Activated T-cell treated with anti-CD3 and anti-CD28 coated beads, Interleukin-2, amount 50 U/mL, for 48 hours (primary cell): ENCODE measurements at places on chromosomes 16 and 17.
A peak's percentile ranks its signal among the peaks of the same experiment; 100 is the strongest.

GRCh38 chr17:35254107-35254773, 11.4 kb downstream of the SLFN5 start:
- DNase-seq: no peak

GRCh38 chr16:81335669-81336068, 20.9 kb downstream of the GAN start:
- DNase-seq: peak; percentile 45

DNA sequence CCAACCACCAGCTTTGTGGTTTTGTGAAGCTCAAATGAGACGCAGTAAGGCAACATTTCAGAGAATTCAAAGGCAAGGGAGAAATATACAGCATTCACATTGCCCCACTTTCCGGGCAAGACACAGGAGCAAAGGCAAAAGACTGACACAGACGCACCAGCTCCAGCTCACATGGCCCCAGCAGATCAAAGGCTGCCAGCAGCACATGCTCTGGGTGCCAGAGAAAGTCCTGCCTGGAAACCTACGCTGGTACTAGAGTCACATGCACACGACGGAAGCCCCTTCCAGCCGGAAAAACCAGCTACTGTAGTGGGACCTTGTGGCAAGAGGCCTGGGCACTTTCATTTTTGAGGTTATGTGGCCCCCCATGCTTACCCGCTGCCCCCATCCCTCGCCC, 50.1 kb downstream of the GTF3C1 start:
- no peak for DNase-seq

GRCh38 chr17:7889166-7889955, 772 bp downstream of the CHD3 start:
- DNase-seq: peak; percentile 58

GRCh38 chr16:50494501-50495491, 53.4 kb upstream of the NKD1 start:
- DNase-seq: no peak

- no peak for DNase-seq
These were observed 167.1 kb upstream of the FOXF1 start for GRCh38 chr16:86343027-86343795.

DNA sequence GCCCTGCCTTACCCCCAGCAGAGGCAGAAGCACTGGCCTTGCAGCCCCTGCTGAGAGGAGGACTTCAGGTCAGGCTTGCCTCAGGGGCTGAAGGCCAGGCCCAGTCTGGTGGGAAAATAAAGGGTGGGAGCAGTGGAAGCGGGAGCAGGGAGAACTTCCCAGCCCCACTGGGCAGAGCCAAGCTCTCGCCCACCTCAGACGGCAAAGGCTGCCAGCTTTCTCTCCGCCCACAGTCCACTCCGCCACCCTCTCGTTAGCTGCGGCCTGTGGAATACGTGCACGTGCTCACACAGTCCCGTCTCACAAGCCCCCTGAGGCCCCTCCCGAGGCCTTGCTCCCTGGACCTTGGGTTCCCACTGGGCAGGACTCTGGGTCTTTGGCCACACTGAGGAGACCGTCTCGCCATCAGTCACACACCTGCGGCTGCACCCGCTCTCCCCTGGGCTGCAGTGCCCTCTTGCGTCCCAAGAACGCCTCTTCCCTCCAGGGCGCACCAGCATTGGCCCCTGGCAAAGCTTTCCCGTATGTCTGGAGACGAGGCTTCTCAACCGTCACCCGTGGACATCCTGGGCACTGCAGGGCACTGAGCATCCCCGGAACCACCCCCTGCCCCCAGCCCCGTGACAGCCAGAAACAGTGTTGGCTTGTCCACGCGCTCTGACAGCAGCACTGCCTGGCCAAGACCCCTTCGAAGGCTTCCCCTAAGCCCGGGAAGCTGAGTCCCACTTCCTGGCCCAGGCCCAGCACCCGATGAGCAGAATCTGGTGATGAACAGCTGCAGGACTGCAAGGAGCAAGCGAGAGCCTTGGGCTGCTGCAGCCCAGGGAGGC, 8.3 kb downstream of the MRPL28 start:
- peak; percentile 83 for DNase-seq

- DNase-seq: no peak
These were observed 3.0 kb downstream of the METRNL start for GRCh38 chr17:83082424-83082823.

DNA sequence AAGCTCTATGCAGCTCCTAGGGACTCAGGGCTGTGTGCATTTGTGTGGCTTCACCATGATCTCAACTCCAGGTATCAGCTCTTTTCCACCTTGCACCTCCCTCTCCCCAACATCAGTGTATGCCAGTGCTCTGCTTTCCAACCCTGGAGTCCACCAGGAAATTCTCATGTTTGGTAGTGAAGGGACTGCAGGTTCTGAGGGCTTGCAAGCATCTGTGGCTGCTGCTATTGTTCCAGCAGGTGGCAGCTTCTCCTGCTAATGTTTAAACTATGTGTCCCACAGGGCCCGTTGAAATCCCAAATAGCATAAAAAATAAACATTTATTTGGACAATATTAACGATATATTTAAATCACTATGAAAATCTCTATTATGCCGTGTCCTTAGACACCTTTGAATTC, 82.0 kb downstream of the RGS9 start:
- DNase-seq: no peak

GRCh38 chr17:30203471-30203981, 32.0 kb downstream of the SLC6A4 start:
- DNase-seq: no peak

DNA sequence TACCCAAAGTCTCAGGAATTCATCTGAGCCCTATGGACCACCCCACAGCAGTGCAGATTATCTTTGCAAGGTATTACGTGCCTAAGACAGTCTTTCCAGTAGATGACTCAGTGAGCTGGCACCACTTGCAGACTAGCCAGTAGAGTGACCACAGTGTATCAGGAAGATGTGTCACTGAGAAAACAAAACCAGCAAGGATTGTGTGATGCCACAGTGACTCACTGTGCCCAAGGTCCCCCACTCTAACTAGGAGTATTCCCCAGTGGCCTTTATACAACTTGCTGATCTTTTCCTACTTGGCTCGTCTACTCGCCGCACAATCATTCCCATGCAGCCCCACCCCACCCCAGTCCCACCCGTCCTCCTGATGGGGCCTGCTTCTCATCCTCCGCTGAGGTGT, 26.8 kb upstream of the PRKCA start:
- DNase-seq: no peak

GRCh38 chr16:67398546-67399217, 5.4 kb upstream of the TPPP3 start:
- no peak for DNase-seq

GRCh38 chr17:82386881-82387704, 15.5 kb downstream of the UTS2R start:
- no peak for DNase-seq

DNA sequence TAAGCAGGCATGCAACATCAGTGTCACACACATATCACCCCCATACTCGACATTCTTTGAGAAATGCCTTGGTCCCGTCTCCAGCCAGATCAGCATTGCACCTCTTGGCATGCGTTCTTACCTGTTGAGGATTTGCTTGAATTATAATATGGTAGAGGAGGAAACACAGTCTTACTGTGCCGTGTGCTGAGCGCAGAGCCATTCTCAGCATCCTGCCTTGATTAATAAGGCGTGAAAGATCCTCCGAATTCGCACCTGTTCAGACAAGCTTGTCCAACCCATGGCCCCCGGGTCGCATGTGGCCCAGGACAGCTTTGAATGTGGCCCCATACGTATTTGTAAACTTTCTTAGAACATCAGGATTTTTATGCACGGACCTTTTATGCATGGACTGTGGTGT, 408.1 kb downstream of the WWOX start:
- no peak for DNase-seq

- no peak for DNase-seq
These were observed 25.2 kb downstream of the NLRP1 start for GRCh38 chr17:5558815-5559785.

GRCh38 chr16:69037373-69038160, 67.9 kb upstream of the HAS3 start:
- no peak for DNase-seq

DNA sequence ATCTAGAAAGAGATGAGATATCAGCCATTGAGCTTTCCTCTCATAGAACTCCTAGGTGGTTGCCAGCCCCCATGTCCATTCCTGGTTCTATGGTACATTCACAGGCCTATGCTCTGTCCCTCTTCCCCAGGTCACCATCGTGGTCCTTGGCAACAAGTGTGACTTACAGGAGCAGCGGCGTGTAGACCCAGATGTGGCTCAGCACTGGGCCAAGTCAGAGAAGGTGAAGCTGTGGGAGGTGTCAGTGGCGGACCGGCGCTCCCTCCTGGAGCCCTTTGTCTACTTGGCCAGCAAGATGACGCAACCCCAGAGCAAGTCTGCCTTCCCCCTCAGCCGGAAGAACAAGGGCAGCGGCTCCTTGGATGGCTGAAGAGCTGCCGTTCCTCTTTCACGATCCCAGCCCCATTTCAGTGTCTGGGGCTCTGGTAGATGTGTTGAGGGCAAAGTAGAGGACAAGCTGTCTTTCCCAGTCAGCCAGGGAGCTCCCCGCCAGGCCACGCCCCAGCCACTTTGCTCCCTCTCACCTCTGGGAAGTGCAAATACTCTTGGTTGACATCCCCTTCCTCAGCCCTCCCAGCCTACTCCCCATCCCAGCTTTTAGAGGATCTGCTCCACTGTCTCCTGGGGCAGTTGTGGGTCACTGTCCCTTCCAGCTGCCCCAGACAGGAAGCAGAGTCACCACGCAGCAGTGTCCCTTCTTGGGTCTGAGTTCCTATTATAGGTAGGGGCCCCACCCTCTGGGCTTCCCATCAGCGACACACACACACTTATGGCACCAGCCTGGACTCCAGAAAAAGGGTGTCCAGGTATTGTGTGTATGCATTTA, 3.8 kb downstream of the NKIRAS2 start:
- DNase-seq: no peak

GRCh38 chr16:61215605-61216004, 820.6 kb downstream of the CDH8 start:
- DNase-seq: no peak

GRCh38 chr16:29007730-29008593, 23.1 kb downstream of the LAT start:
- peak; percentile 82 for DNase-seq

- DNase-seq: no peak
These were observed 8.4 kb downstream of the P3H4 start for GRCh38 chr17:41803049-41804020.

GRCh38 chr16:50050802-50051201, 15.0 kb upstream of the HEATR3 start:
- no peak for DNase-seq

- DNase-seq: no peak
These were observed 24.4 kb downstream of the SRL start for GRCh38 chr16:4217204-4218131.

DNA sequence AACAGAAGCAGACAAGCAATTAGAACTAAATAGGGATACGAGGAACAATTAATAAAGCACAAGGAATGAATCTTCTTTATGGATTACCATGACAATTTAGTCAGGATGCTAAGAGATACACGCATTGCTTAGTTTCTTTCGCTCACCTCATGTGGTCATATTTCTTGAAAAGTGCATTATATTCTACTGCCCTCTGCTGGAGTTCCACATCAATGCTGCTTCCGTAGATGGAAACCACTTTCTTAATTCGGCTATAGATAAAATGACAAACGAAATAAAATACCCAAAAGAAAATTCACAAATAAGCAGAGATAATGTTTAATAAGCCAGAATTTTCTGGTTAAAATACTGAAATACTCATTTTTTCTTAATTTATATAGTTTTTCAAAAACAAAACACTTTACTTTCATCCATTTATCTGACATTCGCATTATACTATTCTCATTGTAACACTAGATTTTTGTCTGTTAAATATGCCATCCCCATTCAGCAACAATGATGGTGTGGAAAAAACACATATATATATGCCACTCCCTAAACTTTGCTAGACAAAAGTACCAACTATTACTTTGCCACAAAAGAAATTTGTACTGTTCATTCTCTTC, 22.0 kb upstream of the PHLPP2 start:
- DNase-seq: no peak

GRCh38 chr17:17849147-17849820, 12.5 kb upstream of the SREBF1 start:
- DNase-seq: peak; percentile 92

GRCh38 chr16:87446479-87446878, 46.3 kb downstream of the ZCCHC14 start:
- no peak for DNase-seq

DNA sequence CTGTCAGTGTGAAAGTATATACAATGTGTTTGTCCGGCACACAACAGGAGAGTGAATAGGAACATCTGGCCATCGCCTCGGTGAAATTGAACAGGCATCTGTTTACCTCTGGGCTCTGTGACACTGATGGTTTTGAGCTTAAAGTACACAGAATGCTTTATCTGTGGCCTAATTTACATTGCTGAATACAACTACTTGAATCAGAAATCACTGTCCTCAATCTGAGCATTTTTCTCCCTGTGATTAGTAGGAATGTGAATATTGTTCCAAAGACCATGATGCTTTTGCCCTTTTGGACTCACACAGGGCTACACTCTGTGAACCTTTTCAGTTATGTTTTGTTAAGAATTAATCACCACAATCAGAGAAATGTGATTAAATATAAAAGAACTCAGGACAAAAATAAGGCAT, 323.0 kb upstream of the TBX2 start:
- no peak for DNase-seq

- DNase-seq: no peak
These were observed 214.2 kb upstream of the TNRC6C start for GRCh38 chr17:77744066-77744988.

- DNase-seq: no peak
These were observed 19.4 kb downstream of the CLUH start for GRCh38 chr17:2691965-2692780.

DNA sequence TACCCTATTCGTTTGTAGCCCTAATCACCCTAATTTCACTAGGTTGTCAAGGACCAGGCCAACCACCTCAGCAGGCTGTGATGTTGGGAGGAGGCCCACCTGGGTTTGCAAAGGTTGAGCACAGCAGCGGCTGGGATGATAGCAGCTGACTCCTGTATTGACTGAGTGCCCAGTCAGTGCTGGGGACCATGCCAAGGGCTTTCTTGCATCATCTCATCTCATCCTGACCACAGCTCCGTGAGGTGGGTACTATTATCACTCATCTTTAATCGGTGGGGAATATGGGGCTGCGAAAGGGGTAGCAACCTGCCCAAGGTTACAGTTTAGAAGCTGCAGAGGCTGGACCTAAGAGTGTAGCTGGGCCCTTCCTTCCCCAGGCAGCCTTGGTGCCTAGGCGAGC, 11.7 kb downstream of the ATPAF2 start:
- no peak for DNase-seq

GRCh38 chr17:10292057-10292937, 80.5 kb downstream of the MYH13 start:
- DNase-seq: no peak

DNA sequence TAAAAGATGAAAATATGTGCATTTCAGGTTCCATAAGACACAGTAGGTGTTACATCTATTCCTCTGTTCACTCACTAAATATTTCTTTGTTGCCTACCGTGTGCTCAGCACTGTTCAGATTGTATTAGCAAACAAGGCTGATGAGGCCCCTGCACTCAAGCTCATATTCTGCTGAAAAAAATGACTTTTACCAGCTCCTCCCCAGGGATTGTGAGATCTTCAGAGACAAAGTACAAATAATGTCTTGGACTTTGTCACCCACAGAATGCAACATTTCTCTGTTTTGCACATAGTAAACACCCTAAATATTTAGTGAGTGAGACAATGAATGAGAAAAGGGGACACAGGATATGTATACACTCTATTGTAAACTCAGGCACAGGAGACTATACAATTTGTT, 21.9 kb upstream of the MYOCD start:
- no peak for DNase-seq

- no peak for DNase-seq
These were observed at the start of gene SLC5A11 for GRCh38 chr16:24845726-24846547. Gene SLC5A11 (plus strand): TSS chr16:24845963. CDS start chr16:24858644, 12,681 bp downstream.

GRCh38 chr16:11264155-11264832, 4.8 kb downstream of the TNP2 start:
- DNase-seq: no peak

- peak; percentile 78 for DNase-seq
These were observed at the start of gene ABHD15 for GRCh38 chr17:29566473-29567303. Gene ABHD15 (minus strand): TSS chr17:29567037. CDS start chr17:29566966, 71 bp downstream.
